Activated naive CD8-positive, alpha-beta T cell treated with anti-CD3 and anti-CD28 coated beads for 36 hours (primary cell): ENCODE measurements at places on chromosomes 5 and 9. TPM values are rescaled to one million over a fixed set of nuclear protein-coding genes. Genes with fewer than 3 reads are reported as not detected.

PCDHB14 gene
- not detected for total RNA-seq

GRCh38 chr5:176881021-176881749, 18.0 kb downstream of the HK3 start:
- no peak for DNase-seq

- peak; percentile 40 for DNase-seq
These were observed 14.7 kb upstream of the TDRD7 start for GRCh38 chr9:97397220-97397619.

DNA sequence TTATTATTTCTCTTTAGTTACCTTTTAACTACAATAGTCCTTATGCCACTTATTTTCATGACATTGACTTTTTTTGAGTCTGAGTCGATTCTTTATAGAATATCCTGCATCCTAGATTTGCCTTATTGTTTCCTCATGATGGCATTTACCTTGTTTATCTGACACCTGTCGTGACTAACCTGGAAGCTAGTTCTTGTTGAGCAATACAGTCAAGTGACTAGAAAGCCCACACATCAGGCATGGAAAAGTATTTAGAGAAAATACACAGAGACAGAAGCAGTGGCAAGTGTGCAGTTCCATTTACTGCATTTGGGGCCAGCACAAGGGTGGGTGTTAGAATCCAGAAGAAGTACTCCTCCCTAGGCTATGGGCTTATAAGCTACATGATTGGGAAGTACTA, 97.8 kb downstream of the ERMP1 start:
- no peak for DNase-seq

DNA sequence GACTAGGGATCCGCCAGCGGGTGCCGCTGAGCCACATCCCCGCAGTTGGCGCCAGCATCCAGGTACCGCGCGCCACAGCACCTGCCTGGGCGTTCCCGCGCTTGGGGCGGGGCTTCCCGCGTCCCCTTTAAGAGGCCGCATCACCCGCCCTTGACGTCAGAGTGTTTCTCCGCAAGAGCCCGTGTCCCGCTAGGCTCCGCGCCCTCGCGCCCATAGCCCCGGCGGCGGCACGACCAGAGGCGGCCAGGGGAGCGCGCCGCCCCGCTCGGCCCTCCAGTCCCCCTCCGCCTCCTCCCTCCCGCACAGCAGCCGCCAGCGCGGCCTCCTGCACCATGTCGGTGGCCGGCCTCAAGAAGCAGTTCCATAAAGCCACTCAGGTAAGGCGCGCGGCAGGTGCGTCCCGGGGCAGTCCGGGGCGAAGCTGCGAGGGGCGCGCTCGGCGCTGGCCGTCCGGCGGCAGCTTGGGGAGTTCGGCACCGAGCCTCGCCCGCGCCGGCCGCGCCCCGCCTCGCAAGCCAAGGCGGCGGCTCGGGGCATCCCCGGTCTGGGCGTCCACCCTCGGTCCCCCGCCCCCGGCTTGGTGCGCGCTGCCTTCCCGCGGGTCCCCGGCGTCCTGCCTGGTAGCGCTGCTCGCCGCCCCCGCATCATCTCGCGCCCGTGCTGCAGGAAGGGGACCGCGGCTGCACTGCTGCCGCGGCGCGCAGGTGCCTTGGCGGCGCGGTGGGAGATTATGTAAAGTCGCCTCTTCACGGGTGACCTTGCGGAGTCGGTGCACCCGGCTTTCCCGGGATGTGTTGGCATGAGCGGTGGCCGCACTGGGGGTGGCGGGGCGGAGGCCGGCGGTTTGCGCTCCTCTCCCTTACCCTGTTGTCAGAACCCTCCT, at the start of gene SH3GL2:
Gene SH3GL2, plus strand, starts transcription at position 156 of the 883 bp plus-strand sequence.
- peak; percentile 26 for DNase-seq

- peak; percentile 61 for DNase-seq
These were observed 647 bp downstream of the SMARCA2 start for GRCh38 chr9:2015581-2016407.

- no peak for DNase-seq
These were observed 669.2 kb downstream of the NR2F1-AS1 start for GRCh38 chr5:92911851-92912250.

WNT8A gene
- total RNA-seq = not detected

GRCh38 chr9:134063571-134064450, 4.0 kb downstream of the BRD3 start:
- no peak for DNase-seq

ELOVL7 gene
- 0.31 TPM for total RNA-seq
